ENCODE measurements at places on chromosomes 2 and 18.

DNA sequence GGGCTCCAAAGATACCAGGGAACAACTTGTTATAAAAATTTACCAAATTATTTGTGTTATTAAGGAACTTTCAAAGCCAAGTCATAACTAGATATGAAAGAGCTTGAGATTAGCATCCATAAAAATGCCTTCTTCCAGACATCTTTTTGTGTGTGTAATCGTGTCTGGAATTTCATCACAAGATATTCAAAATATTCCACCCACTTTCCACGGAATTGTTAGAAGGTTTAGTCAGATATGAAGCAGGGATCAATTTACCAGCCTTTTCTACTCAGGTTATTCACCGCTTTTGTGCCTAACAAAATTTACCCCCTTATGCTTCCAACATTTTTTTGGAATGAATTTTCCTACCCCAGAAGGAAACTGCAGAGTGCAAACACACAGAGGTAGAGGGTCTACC is 130.2 kb upstream of the ACVR2A start:
- DNase-seq, result no peak

- no peak for DNase-seq
These were observed 57.8 kb upstream of the HAAO start for GRCh38 chr2:42850016-42850805.

DNA sequence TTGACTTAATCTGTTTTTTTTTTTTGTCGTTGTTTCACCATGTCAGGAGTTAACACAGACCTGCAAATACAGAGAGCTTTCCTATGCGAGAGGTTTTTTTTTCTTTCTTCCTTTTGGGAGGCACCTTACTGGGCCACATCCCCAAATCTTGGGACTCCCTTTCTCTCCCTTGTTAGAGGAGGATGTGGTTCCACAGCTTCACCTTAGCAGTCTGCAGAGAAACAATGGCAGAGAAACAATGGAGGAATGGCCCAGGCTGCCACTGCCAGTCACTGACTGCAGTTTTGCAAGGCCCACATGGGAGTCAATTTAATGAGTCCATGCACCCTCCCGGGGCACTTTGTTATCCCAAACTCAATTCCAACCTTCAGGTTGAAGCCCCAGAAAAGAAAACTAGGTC is 20.8 kb upstream of the PDK1 start:
- no peak for DNase-seq

DNA sequence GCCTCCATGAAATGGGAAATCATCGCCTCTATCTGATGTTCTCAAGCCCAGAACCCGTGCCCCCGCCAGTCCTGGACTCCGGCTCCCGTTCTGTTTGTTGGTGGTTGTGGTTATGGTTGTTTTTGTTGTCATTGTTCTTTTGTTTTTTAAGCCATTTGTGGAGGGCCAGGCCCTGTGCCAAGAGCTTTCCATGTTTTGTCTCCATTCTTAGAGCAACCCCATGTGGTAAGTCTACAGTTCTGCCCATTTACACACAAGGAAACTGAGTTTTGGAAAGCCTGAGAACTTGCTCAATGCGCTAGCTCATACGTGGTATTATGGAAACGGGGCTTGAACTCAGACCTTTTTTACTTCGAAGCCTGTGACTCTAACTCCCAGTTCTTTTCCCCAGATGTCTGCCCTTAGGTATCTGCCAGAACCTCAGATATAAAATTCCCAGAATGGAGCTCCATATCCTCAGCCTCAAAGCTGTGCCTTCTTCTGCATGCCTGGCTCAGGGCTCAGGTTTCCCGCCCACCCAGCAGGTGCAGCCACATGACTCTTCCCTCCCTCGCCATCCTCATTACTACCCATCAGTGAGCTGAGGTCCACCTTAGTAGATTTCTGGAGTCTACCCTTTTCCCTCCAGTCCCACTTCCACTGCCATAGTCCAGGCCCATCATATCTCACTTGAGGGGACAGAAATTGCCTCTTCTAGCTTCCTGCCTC is 194.1 kb downstream of the KLHL29 start:
- DNase-seq, result no peak

- no peak for DNase-seq
These were observed 28.0 kb downstream of the ADI1 start for GRCh38 chr2:3491306-3491705.

DNA sequence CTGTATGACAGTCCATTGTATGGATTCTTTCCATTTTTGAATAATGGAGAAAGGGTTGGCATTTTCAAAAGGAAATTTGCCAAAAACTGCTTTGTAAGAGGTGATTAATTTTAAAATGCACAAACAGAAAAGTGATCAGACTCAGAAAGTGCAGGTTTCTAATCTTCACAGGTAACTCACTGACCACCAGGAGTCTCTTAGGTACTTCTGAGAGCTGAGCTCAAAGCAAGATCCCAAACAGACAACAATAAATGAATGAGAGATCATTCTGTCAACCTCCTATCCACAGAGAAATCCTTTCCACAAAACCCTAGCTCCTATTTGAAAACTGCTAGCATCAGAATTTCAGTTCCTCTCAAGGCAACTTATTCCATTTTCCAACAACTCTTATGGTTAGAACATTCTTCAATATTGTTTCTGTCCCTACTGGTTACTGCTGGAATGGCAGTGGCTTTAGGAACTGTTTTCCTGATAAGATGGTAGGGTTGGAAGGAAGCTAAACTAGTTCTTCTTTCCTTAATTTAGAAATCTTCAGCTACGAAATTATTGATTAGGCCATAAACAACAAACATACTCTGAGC is 20.6 kb upstream of the HAAO start:
- peak; percentile 67 for DNase-seq

GRCh38 chr2:198347946-198348345 is 543.6 kb downstream of the PLCL1 start:
- no peak for DNase-seq

- DNase-seq, result no peak
These were observed 55.7 kb downstream of the TCF7L1 start for GRCh38 chr2:85188852-85189251.

DNA sequence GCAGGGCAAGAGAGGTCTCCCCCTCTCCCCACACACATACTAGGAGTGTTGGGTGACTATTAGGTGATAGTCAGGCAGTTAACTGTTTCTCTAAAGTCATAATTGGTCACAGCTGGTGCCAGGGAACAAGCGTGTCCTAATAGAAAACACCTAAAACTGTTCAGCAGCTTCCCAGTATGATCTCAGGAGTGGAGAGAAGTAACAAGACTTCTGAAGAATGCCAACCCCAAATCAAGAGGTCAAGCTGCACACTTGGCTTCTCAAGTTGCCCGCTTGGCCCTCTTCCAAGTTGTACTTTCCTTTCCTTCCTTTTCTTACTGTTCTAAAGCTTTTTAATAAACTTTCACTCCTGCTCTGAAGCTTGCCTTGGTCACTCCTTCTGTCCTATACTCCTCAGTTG is 22.4 kb upstream of the STAT1 start:
- no peak for DNase-seq

GRCh38 chr2:186554850-186555671 is 34.8 kb upstream of the ITGAV start:
- DNase-seq, result peak; percentile 11

DNA sequence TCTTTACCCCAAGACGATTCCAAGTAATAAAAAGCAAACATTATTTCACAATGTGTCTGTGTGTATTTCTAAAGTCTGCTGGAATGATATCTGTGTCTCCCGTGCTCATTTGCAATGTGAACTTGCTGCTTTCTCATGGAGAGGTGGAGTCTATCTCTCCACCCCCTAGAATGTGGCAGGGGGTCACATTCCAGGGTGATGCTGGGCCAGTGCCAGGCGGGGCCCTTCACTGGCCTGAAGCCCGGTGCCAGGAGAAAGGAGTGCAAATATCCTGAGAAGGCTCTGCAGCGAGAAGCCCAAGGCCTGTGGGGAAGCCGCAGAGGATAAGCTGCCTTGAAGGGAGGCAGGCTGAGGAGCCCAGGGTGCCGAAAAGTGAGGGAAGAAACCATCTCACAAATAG is 26.8 kb upstream of the LDLRAD4 start:
- DNase-seq, result no peak

DNA sequence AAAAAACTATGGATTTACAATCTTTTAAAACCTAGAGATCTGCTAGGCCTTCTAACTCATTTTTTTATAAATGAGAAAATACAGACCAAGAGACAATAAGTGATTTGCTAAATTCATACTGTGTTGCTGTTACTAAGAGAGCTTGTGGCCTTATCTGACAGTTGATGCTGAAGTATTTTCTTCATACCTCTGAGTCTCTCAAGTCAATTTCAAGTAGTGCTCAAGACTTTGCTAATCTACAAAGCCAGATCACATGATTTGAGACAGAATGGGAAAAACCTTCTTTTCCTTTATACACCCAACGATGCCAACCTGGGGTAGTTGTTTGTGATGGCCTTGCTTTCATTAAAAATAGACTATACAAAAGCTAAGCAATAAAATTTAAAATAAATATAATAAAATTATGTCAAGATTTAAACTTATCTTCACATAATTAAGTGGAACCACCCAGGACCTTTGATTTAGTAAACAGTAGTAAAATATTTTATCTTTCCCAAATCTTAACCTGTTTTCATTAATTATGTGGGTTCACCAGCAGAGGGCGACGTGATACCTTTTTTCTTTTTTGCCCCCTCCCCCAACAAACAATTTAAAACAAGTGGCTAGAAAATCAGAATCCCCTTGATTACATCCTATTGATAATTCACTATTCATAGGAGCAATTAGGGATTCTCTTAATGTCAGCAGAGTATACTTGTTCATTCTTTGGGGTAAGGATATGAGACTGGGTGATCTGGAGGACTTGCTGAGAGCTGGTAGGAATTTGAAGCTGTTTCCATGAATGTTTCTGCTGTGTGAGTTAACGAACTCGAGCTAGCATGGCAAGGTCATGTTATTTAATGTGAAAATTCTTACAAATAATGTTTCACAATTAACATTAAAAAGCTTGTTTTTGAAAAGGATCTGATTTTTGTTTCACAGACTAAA is 49.6 kb upstream of the SLC5A7 start:
- DNase-seq, result peak; percentile 33

DNA sequence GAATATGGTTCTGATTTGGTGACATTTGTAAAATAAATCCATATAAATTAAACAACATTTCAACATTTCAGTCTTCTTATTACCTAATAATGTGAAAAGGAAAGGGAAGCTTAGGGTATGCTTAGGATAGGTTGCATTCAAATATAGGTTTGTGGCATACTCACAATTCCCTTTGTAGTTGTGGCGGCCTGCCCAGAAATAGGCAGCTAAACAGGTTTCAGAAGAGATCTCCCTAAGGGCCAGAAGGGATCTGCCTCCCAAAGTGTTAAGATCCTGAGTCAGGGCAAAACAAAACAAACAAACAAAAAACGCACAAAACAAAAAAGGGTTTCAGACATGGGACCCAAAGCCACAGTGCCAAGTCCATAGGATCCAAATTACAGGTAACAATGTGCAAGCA is 41.4 kb upstream of the TCF7L1 start:
- DNase-seq, result no peak

- no peak for DNase-seq
These were observed 218.5 kb downstream of the TFCP2L1 start for GRCh38 chr2:121066526-121066925.

- DNase-seq, result no peak
These were observed 26.9 kb downstream of the SGPP2 start for GRCh38 chr2:222451224-222451674.

Data from hematopoietic multipotent progenitor cell treated with erythropoietin and hydrocortisone succinate and interleukin-3 and kit ligand, for 8 days (in vitro differentiated cells).